NCI-H1105 (cell line): ENCODE measurements at places on chromosomes 2 and 18.

- DNase-seq, result no peak
Measured at GRCh38 chr2:84676295-84676694, 160.0 kb downstream of the DNAH6 start.

DNA sequence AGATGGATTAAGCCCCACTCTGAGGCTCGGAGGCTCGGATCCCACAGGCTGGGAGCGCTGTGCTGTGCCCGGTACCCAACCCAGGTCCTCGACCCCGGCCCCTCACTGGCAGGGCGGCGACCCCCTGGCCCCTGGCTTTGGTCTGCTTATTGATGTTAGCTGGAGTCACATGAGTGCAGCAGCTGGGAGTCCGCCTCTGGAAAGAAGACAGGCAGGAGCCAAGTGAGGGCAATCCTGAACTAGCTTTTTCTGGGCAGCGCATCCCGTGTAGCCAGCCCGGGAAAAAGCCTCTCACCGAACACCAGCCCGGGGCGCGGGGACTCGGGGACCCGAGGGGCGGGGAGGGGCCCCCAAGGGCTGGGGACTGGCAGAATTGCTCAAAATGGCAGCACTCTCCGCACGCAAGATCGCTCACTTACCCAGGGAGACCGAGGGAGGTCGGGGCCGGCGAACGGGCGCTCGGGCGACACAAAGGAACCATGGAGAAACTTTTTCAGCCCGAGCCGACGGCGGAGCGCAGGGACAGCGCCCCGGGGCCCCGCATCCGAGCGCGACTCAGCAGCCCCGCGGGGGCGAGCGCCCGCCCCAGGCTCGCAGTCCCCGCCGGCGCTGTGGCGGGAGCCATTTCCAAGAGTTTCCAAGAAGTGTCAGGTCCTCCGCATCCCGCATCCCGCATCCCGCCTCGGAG, 567 bp downstream of the TMEM200C start:
- DNase-seq, result no peak

DNA sequence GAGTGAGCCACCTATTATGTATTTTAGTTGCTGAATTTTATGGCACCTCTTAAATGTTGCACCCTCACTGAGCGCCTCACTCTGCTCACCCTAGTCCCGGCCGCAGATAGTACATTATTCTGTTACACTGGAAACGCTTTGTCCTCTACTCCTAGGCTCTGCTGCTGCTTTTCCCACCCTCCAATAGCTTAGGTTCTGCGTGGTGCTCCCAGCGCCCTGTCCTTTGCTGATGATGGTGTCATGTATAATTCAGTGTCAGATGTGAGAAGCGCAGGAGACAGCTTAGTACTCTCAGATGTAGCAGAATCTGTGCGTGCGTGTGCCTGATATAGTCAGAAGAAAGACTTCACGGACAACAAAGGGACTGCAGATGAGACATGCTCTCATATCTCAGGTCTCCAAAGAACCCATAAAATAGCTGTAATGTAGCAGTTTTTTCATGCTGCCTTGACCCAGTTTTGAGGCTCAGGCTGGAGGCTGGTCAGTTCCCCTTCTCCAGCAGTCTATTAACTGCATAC, 1.4 kb upstream of the REEP1 start:
- no peak for DNase-seq

DNA sequence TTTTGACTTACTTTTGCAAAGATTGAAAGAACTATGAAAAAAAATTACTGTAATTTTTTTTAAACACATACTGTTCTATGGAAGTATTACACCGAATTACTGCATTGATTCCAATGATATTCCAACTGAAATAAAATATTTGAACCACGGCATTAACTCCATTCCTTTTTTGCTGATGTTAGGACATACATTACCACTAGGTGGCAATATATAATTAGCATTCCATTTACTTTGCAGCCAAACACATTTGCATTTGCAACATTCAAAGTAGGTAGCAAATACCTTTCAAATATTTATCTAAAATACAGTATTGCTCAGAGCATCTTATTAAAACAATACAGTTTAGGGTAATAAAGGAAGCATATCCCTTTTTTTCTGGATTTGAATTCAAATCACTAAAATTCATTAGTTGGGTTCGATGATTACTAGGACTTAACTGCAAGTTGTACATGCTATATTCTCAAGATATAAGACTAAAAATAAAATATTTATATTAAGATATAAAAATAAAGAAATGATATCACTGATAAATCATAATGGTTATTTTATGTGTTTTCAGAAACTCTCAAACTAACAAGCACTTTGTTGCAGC, 31.3 kb downstream of the LANCL1 start:
- no peak for DNase-seq
